ENCODE measurements at places on chromosomes 11 and 22. TPM values are rescaled to one million over a fixed set of nuclear protein-coding genes. Genes with fewer than 3 reads are reported as not detected.

Gene SLC1A2
- 1.5 TPM for total RNA-seq

Gene SLC25A18
- total RNA-seq: 10.4 TPM

Gene SLC5A1
- 0.21 TPM for total RNA-seq

Gene JAML
- 1.8 TPM for total RNA-seq

Gene MUC6
- not detected for total RNA-seq

Gene OR10A2
- not detected for total RNA-seq

Gene PLAAT4
- total RNA-seq: 7.6 TPM

Gene OR2AG2
- total RNA-seq: not detected

Gene GAL3ST3
- total RNA-seq: not detected

DNA sequence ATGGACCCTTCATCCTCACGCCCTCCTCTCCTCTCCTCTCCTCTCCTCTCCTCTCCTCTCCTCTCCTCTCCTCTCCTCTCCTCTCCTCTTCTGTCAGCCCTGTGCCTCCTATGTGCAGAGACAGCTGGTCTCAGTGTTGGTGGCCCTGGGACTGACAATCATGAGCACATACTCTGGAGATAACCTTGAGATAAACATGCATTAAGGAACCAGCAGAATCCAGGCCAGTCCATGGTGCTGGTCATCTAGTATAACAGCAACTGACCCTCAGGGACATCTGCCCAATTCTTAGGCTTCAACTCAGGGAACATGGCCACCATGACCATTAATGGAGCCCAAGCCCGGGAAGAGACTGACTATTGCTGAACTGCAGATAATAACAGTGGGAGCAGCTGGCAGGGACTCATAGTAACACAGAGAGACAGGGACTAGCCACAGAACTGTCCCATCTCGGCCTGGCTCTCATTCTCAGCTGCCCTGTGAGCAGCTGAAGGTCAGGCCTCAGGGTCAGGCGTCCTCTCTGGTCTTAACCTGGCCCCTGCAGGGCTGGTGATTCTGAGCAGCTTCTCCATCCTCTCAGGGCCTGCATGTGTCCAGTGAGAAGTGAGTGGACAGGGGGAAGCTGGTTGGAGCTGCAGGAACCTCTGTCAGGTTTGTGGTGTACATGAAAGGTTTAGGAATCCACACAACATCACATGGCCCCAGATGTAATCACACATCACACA is 45.4 kb downstream of the GGTLC2 start:
- DNase-seq: no peak

GRCh38 chr11:75442161-75442885 is 9.3 kb upstream of the KLHL35 start:
- no peak for DNase-seq

DNA sequence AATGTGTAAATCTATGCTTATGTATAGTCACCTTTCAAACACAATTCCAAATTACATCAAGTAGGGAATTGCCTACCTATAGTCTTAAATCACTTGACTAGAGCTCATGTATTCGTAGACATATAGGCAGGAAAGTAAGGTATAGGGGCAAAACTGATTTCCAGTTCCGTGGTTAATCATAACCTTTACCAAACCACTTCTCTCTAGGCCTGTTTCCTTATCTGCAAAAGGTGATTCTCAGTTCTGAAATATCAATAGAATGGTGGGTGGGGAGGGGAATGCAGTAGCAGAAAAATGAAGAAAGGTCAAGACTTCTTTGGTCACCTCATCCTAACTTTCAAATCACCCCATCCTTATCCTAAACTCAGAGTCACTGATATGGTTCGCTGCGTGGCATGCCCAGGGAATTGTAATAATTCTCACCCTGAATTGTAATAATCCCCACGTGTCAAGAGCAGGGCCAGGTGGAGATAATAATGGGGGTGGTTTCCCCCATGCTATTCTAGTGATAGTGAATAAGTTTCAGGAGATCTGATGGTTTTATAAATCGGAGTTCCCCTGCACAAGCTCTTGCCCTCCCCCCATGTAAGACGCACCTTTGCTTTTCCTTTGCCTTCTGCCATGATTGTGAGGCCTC is 1.9 kb upstream of the ANO5 start:
- no peak for DNase-seq

GRCh38 chr22:30891781-30892180 is 76.8 kb downstream of the MORC2 start:
- DNase-seq: no peak

- DNase-seq: no peak
Measured at GRCh38 chr11:91078221-91078620, 855.4 kb upstream of the CHORDC1 start.

GRCh38 chr22:21778705-21779363 is 43.2 kb upstream of the YPEL1 start:
- no peak for DNase-seq

DNA sequence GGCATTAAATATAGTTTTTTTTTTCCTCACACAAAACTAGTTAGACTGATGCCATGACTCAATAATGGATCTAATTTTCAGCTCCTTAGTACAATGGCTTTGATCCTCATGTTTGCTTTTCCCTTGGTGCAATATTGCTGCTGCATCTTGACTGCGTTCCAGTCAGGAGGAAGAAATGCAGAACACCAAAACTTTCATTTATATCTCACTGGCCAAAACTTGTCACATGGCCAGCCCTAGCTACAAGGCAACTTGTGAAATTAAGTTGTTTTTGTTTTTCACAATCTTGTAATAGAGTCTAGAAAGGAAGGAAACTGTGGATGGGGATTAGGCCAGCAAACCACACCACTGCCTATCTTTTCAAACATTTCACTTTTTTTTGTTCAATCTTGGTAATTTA is 36.7 kb downstream of the SMC1B start:
- DNase-seq: no peak

DNA sequence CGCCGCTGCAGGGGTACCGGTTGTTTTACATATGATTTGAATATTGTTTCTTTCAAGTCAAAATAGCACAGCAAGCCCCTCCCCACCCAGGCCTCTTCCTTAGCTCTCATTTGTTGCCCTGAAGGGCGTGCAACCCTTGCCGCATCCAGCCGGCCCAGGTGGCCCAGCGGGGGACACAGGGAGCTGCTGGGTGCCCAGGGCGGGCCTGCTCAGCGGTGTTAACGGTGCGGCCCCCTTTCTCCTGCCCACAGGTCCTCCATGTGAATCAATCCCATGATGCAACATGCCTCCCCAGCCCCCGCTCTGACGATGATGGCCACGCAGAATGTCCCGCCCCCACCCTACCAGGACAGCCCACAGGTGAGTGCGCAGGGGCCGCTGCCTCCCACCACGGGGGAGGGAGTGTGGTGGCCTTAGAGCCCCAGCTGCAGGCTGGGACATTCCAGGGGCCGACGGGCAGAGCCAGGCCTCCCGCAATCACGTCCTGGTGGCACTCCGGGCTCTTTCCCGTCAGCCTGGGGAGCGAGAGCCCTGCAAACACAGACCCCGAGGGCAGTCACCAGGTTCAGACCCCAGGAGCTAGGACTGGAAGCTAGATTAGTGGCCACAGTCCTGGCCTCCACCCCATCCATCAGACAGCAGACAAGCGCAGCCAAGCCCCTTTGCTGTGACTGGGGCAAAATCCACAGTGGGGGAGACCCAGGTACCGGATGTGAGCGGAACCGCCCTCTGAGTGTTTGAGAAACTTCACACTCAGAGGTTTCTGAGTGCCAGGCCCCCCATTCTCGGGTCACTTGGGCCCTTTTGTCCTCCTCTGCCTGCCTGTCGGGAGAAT is 144.8 kb downstream of the FEZ1 start:
- no peak for DNase-seq

DNA sequence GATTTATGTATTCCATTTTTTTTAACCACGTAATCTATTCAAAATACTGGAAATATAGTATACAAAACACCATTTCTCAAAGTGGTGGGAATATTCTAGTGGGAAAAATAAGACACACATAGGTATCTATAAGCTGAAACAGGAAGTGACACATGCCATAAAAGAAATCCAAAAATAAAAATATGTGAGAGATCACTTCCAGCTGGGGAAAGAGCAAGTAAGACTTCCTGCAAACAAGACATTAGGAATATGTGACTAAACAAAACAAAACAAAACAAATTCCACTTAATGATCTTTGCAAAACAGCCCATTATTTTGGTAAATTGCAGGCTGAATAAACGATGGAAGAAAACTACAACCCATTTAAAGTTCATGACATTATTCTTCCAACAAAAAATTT is 107.3 kb upstream of the CEP126 start:
- no peak for DNase-seq

DNA sequence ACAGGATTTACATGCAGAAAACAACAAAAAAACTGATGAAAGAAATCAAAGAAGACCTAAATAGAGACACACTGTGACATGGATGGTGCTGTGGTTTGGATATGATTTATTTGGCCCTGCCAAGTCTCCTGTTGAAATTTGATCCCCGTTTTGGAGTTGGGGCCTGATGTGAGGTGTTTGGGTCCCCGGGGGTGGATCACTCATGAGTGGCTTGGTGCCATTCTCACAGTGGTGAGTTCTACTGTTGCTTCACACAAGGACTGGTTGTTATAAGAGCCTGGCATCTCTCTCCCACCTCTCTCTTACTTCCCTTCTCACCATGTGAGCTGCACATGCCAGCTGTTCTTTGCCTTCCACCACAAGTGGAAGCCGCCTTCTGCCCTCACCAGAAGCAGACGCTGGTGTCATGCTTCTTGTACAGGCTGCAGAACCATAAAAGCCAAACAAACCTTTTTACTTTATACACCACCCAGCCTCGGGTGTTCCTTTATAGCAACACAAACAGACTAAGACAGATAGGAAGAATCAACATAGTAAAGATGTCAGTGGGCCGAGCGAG is 7.8 kb upstream of the RTL6 start:
- no peak for DNase-seq

GRCh38 chr22:46237453-46238124 is 12.5 kb downstream of the CDPF1 start:
- no peak for DNase-seq

DNA sequence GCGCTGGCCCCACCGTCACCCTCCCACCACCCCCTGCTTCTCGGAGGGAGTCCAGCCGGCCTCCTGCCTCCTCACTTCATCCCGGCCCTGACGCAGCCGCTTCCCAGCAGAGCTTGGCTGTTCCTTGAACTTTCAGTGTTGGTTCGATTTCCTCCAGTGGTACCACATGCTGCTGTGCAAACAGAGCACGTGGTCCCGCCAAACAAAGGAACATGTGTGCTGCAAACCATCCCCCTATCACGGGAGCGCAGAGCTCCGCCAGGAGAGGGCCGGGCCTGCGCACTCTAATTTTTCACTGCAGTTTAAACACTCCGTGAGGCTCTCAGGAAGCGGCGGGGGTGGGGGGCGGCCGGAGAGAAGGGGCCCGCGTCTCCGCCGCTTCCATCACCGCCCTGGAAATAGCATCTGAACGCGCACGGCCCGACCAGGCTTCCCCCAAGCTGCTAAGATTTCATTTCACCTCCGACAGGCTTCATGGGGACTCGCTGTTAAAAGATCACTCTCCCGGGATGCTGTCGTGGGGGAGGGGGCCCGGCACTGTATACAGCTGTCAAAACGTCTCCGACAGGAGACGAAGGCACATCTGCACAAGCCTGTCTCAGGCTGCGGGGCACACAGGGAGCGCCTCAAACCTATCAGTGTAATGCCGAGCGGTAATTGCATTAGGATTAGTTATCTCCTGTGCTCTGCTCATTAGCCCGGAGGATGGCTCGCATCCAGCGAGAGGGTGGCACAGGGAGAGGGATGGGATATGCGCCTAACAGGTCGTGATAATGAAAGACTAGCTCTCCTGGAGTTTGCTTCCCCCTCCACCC is 269.9 kb upstream of the SORL1-AS1 start:
- DNase-seq: peak; percentile 68

GRCh38 chr11:111645657-111646316 is 43.5 kb downstream of the SIK2 start:
- DNase-seq: no peak

DNA sequence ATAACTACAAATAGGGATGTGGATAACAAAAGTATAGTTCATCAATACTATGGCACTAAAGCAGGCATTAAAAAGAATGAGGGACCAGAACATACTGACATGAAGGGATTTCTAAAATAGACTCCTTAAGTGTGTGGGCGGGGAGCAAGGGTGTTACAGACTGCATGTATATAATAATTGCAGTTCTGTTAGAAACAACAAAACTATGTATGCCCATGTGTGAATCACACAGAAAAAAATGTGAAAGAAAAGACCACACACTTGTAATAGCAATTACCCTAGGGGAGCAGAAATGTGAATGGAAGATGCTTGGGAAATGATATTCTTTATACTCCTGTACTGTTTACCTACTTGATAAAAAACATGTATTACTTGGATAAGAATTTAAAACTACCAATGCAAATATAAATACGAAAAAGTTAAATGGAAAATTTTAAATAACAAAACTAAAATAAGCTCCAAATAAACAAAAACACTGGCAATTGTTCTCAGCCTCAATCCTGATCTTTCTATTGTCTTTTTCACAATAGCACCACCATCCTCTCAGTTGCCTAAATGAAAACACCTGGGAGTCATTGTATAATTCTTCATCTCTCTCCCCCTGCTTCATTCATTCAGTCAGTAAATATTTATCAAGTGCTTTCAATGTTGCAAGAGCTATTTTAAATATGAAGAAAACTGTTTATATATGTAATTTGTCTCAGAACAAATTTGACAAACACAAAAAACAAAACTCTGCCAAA is 129.8 kb downstream of the FCHSD2 start:
- no peak for DNase-seq

DNA sequence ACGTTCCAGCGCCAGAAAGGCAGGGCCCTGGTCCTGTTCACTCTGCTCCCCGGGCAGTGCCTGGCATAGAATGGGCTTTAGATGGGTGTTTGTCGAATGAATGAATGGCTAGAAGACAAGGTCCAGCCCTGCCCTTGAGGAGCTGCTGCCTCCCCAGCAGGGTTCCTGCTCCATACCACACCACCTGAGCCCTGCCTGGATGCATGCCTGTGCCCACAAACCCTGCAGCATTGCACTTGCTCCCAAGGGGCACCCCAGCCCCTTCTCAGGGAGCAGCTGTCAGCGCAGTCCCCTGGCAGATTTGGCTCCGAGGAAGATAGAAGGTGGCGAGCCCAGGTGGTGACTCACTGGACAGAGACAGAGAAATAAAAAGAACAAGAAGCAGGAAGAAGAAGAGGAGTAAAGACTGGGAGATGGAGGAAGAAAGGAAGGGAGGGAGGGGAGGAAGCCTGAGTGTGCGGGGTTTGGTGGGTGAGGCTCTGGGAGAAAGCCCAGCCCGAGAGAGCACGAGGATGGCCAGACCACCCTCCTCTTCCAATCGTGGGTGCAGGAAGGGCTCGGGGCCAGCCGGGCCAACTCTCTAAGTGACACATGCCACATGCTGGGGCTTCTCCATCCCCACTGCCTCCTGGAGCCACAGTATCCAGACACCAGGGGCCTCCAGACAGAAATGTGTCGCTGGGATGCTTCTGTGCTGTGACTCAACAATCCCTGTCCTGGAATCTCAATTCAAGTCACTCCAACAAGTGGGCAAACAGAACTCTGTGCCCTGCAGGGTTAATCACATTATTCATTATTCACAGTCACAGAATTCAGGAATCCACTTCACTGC is 1474.3 kb downstream of the BRD1 start:
- no peak for DNase-seq
